Stimulated activated CD8-positive, alpha-beta memory T cell treated with anti-CD3 and anti-CD28 coated beads, Interleukin-2, amount 100 ng/mL, for 1 hour (primary cell): ENCODE measurements at places on chromosomes 2 and 18.

DNA sequence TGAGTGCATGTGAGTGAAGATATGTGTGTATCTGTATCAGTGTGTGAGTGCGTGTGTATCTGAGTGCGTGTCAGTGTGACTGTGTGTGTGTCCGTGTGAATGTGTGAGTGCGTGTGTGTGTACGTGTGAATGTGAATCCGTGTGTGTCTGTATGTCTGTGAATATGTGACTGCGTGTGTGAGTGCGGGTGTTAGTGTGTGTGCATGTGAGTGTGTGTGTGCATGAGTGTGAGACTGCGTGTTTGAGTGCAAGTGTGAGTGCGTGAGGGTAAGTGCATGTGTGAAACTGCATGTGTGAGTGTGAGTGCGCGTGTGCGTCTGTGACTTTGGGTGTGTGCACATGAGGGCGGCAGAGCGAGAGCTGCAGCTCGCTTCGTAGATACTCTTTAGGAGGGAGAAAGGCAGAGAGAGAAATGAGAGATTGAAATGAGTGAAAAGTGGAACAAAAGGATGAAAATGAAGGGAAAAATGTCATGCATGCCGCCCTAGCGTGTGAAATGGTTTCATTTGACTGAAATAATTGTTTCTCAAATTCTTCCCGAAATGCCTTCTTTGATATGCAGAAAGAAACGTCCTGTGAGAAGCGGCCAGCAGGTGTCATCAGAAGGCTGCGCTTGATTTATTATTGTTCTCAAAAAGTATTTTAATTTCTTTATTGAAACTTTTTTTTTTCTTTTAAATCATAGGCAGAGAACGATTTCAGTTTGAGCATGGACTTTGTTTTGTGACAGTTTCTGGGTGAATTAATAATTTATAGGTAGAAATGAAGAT is 25.6 kb downstream of the ZNF407 start:
- DNase-seq = no peak

GRCh38 chr2:84247532-84247931 is 211.5 kb downstream of the SUCLG1 start:
- no peak for DNase-seq

DNA sequence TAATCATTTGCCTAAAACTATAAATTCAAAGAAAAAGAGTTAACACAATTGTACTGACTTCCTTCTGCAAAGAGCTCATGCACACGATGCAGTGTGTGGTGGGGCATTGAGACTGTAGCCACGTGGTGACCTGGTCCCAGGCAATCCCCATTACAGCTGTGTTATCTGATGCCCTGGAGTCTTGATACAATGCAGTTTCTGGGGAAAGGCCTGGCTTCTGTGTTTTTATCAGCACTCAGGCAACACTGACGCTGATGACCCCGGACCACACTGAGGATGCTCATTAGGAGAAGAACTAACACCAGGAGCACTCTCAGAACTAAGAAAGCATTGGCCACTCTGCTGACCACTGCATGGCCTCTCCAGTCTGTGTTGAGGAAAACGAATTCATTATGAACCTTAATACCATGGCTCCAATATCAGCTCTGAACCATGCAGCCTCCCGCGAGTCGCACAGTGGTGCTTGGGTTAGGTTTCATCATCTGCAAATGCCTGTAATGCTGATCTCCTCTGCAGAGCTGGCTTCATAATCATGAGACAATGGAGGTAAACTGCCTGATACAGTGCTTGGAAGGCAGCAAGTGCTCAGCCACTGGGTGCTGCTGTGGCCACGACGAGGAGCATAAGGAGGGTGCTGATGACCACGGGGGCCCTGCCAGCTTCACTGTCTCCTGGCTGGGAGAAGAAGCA is 218.5 kb downstream of the MYT1L start:
- no peak for DNase-seq

- DNase-seq = no peak
These were observed 25.3 kb upstream of the MFSD6 start for GRCh38 chr2:190382851-190383250.

GRCh38 chr2:40352041-40352702 is 99.7 kb downstream of the SLC8A1 start:
- no peak for DNase-seq

DNA sequence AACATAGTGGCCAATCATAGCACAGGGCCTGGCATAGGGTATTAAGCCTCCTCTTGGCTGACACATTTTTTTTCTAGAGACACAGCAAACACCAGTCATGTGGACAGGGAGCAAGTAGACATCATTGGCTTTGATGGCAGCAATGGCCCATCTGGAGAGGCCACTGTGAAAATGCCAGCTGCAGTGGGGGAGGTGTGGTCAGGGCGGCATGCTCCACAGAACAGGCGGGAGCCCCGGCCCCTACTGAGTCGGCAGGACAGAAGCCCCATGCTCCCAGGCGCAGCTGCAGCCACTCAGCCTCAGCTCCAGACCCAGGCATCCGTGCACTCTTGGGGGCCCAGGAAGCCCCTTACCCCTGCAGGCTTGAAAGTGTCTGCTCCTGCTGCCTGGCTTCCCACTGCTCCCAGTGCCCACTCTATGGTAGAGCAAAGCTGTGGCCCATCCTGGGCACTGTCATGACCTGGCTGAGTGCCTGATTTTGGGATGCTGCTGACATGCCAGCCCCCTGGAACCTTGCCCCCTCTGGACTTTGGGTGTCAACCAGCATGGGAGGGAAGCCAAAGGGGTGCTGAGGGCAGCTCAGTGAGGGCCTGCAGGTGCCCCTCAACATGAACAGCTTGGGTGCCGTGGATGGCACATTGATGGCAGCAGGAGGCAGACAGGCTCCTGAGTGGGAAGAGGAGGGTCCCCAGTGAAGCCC is 23.3 kb upstream of the UBE2F start:
- no peak for DNase-seq

DNA sequence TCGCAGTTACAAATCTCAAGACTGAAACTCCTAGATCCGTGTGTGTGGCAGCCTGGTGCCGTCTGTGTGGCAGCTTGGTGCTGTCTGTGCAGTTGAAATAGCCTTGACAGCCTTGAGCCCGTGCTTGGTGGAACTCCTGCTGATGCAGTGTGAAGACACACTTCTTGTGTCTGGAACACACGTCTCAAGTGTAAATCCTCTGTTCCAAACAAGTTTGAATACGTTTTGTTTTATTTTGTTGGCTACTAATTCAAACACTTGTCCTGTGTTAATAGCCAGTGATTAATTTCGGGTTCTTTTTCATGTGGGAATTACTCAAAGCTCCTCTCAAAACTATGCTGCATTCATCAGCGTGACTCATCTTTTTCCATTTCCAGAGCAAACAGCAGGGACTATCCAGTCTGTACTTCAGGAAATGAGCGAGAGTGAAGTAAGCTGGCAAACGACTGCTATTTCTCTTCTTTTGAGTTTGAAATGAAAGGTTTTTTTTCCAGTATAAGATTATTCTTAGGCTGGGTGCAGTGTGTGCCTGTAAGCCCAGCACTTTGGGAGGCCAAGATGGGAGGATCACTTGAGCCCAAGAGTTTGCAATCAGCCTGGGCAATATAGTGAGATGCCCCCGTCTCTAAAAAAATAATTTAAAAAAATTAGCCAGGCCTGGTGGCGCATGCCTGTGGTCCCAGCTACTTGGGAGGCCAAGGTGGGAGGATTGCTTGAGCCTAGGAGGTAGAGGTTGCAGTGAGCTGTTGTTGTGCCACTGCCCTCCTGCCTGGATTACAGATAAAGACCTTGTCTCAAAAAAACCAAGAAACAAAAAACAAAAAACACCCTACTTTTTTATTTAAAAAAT is 152.9 kb downstream of the SPP2 start:
- no peak for DNase-seq

DNA sequence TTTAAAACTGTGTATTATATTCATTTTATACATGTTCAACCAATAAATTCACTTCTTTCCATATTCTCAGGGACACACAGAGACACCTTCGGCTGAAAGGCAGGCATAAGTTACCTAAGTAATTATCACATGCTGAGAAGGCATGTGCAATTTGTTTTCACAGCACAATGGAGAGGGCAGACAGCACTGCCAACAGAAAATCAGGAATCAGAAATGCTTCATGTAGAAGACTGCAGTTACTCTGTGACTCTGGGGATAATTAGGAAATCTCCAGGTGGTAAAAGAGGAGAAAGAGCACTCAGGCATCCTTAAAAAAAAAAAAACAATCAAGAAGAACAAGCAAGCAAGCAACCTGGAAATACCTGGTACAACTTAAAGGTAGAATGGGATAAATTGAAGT is 49.3 kb downstream of the DSEL start:
- no peak for DNase-seq

DNA sequence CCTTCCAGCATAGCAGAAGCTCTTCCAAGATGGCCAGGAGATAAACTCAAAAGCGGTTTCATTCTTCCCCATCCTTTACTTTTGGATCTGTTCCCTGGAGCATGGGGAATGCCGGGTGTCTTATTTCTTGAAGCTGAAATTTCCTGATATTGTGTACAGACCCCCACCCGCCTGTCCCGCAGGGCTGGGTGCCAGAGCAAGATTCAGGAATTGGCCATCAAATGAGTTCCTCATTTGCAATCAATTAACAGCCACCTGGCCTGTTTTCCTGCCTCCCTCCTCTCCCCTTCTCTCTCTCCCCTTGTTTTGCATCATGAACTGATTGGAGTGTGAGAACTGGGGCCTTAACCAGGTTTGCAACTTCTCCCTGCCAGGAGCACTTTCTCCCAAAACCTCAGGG is 202.1 kb downstream of the SH3RF3 start:
- DNase-seq = no peak

- no peak for DNase-seq
These were observed 105.6 kb upstream of the NDUFV2 start for GRCh38 chr18:8996771-8997432.

- DNase-seq = no peak
These were observed 576.8 kb downstream of the METTL4 start for GRCh38 chr18:1994471-1994870.

GRCh38 chr2:172147944-172148650 is 45.4 kb upstream of the DLX2 start:
- DNase-seq = no peak

DNA sequence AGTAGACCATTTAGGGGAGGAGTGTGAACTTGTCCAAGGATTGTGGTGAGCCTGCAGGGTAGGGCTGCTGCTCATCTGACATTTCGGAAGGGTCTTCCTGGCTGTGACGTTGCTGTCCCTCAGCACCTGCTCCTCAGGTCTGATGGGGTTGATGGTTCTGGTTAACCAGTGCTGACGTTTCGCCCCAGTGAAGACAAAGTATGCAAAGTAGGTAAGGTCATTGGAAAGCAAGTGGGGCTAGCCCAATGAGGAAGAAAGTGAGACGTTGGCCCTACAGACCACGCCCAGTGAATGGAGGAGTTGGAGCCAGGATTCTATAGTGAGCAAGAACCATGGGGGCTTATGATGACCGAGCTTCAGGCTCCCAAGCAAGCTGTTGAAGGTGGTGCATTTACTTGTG is 33.4 kb upstream of the ZNF396 start:
- no peak for DNase-seq

GRCh38 chr2:44836916-44837315 is 104.6 kb upstream of the SIX3 start:
- DNase-seq = no peak

DNA sequence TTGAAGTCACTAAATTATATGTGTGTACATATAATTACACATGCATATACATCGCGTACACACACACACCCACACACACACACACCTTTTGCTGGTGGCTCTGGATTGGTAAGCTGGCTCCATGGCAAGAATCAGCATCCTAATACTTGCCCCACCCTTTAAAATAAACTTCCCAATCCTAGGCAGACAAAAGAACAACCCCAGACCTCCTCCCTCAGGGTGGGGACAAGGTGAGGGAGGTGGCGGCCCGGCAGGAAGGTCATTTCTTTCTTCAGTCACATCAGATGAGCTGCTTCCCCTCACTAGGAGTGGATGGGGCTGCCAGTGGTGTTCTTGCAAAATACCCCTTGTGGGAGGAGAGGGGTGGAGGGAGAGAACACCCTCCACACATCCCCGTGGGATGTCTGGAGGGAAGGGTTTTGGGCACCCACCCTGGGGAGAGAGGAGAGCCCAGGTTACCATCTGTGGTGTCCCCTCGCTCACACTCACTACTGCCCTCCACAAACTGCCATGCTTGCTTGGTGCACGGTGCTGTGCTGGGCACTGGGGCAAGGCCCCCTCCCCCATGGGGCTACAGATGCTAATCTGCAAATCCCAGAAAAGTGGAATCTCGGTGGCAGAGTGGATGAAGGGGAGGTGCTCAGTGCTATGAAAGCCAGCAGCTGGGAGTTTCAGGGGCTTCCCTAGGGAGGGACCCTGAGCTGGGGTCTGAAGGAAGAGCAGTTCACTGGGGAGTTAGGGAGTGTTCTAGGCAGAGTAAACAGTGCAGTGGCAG is 64.0 kb downstream of the ODC1 start:
- no peak for DNase-seq

- DNase-seq = no peak
These were observed 113.3 kb upstream of the FAM117B start for GRCh38 chr2:202521470-202521869.

GRCh38 chr2:45532181-45532580 is 78.9 kb downstream of the SRBD1 start:
- DNase-seq = no peak

- DNase-seq = no peak
These were observed 110.9 kb downstream of the ROCK1 start for GRCh38 chr18:21000667-21001066.

GRCh38 chr2:183242937-183243336 is 118.7 kb downstream of the NUP35 start:
- DNase-seq = no peak

GRCh38 chr18:79962311-79962710 is 2.1 kb upstream of the HSBP1L1 start:
- DNase-seq = no peak

DNA sequence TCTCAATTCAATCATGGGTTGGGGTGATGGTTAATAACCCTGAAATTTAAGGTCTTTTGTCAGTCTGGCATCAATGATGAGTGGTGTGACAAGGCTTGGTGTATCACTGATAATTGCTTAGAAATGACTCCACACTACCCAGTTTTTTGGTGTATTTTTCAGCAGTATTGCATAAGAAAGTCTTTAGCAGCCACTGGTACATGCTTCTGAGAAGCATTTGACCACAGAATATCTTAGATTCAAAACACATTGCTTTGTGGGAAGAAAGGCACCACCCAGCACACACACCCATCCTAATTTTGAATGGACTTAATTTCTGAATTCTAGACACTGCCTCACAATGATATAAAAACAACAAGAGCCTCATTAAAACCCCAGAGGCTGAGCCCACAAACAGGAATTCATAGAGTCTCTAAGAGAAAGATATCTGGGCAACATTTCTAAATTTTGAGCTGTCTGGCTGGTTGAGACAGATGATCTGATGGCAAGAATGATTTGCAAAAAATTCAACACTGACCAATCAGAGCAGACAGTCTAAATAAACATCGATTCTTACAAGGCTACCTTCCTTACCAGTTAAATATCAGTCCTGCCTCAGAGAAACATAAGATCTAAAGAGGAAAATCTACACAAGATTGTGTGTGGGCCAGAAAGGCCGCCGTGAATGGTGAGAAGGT is 114.7 kb upstream of the CYP1B1 start:
- DNase-seq = no peak

- DNase-seq = no peak
These were observed 456.2 kb downstream of the SPAG16 start for GRCh38 chr2:213740453-213740852.

- no peak for DNase-seq
These were observed 5.6 kb downstream of the NMUR1 start for GRCh38 chr2:231524477-231525247.

- no peak for DNase-seq
These were observed 96.5 kb downstream of the KCNE4 start for GRCh38 chr2:223148516-223148915.

GRCh38 chr2:192150166-192150565 is 44.6 kb downstream of the TMEFF2 start:
- DNase-seq = no peak

GRCh38 chr18:75202696-75203365 is 6.1 kb downstream of the PTGR3 start:
- DNase-seq = no peak

GRCh38 chr18:41378598-41378997 is 576.4 kb upstream of the PIK3C3 start:
- no peak for DNase-seq
